ENCODE measurements at places on chromosomes 4 and X. TPM values are rescaled to one million over a fixed set of nuclear protein-coding genes. Genes with fewer than 3 reads are reported as not detected.

RNF128 gene
- 7.1 TPM for total RNA-seq

ACSL1 gene
- total RNA-seq, result 257 TPM

IL13RA1 gene
- 32.8 TPM for total RNA-seq

SYN1 gene
- 1.8 TPM for total RNA-seq

ZCCHC18 gene
- total RNA-seq, result not detected

SYP gene
- total RNA-seq, result 1.0 TPM

ART3 gene
- 218 TPM for total RNA-seq

TXK gene
- not detected for total RNA-seq

AFP gene
- not detected for total RNA-seq

HSD17B13 gene
- total RNA-seq, result not detected

VCX gene
- not detected for total RNA-seq

RNF212 gene
- 0.42 TPM for total RNA-seq

PCGF3 gene
- total RNA-seq, result 13.0 TPM

DNA sequence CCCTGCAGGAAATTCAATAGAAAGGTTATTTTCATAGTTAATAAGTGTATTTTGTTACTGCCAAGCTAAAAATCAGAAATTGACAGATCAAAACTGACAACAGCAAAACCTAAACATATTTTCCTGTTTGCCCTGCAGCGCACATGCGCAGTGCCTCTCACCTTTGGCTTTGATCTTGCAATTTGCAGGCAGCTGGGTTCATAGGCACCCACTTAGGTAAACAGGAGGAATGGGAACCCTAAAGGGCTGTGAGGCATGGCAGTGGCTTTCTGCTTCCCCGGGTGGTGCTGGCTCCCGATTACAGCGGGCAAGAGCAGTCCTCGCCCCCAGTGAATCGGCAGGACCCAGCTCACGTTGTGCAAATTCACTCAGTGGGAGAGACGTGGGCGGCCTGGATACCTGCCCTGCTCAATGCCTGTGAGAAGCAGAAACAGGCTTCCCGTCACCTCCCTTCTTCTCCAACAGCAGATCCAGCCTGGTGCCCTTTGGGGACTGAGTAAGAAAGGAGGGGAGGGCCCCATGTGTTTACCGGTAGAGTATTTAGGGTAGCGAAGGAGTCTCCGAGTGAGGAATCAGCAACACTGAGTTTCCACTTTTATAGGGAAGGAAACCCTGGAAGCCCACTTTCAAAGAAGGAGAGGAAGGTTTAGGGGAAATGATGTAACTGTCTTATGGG lies 25.7 kb downstream of the CCKAR start:
- no peaks in the 10 kb centered on the region for H3K4me1 ChIP-seq
- H3K36me3 ChIP-seq, result no peaks in the 10 kb centered on the region
- H3K4me3 ChIP-seq, result no peak overlapping the region
- DNase-seq, result no peak

- H3K4me3 ChIP-seq, result no peak overlapping the region
- no peak overlapping the region for H3K27ac ChIP-seq
- no peak for DNase-seq
- H3K4me1 ChIP-seq, result no peaks in the 10 kb centered on the region
- H3K36me3 ChIP-seq, result no peaks in the 10 kb centered on the region
These were observed 116.9 kb downstream of the RAB28 start for GRCh38 chr4:13367244-13367643.

DNA sequence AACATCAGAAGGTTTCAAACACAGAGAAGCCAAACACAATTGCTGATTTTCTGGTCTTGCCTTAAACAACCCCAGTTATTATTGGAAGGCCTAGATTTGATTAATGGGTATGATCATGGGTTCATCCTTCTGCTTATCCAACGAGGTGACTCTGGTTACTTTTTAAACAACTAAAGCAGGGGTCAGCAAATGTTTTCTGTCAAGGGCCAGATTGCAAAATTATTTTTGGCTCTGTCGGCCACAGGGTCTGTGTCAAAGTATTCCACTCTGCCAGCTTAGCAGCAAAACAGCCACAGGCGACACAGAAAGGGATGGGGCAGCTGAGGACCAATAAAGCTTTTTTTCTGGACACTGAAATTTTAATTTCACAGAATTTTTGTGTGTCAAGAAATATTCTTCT lies 249.1 kb upstream of the STS start:
- H3K36me3 ChIP-seq, result no peaks in the 10 kb centered on the region
- H3K4me1 ChIP-seq, result no peaks in the 10 kb centered on the region
- no peak for DNase-seq
- no peak overlapping the region for H3K4me3 ChIP-seq
- H3K27ac ChIP-seq, result no peak overlapping the region
- no peaks in the 10 kb centered on the region for H3K27me3 ChIP-seq

DNA sequence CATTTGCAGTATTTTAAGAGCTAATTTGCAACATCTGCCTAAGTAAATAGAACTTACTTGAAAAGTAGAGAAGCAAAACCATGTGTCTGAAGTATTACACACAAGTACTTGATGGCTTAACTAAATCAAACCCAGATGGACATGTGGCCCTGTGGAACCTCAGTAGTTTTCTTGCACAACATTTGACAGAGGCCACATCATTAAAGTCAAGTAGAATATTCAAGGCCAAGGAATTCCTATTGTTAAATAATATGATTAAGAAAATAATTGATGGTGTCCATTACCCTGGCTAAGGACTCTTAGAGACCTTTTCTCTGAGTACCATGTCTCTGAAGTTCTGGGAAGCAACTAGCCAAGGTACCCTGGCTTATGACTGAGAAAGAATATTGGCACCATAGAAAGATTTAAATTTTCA lies 135.4 kb upstream of the OTUD4 start:
- no peak overlapping the region for H3K4me3 ChIP-seq
- H3K4me1 ChIP-seq, result no peaks in the 10 kb centered on the region
- H3K27ac ChIP-seq, result no peak overlapping the region
- no peak for DNase-seq
- H3K27me3 ChIP-seq, result no peaks in the 10 kb centered on the region

- no peaks in the 10 kb centered on the region for H3K4me1 ChIP-seq
- no peak overlapping the region for H3K27ac ChIP-seq
- H3K36me3 ChIP-seq, result no peaks in the 10 kb centered on the region
- DNase-seq, result no peak
- H3K4me3 ChIP-seq, result no peak overlapping the region
- H3K27me3 ChIP-seq, result no peaks in the 10 kb centered on the region
These were observed 136.8 kb downstream of the STK32B start for GRCh38 chr4:5188130-5188529.

- H3K4me1 ChIP-seq, result no peaks in the 10 kb centered on the region
- no peak overlapping the region for H3K4me3 ChIP-seq
These were observed 368.0 kb downstream of the GBA3 start for GRCh38 chr4:23060776-23061175.

GRCh38 chr4:133493776-133494175 lies 344.7 kb downstream of the PCDH10 start:
- no peaks in the 10 kb centered on the region for H3K36me3 ChIP-seq
- no peak for DNase-seq
- no peak overlapping the region for H3K4me3 ChIP-seq
- no peaks in the 10 kb centered on the region for H3K27me3 ChIP-seq
- no peaks in the 10 kb centered on the region for H3K4me1 ChIP-seq

DNA sequence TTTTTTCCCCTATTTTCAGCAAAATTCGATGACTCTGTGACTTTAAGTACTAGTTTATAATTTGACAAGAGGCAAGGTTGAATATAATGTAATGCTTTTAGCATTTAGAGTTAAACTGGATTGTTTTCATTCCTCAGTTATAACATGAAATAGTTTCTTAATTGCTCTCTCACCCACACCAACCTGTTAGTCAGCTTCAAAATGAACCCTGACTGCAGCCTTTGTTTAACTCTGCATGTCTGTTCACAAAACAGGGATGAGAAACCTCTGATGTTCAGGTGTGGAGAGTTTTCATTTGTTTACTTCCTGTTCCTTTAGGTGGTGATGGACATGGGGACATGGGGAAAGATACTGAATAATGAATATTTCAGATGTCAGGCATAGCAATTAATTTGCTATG lies 49.9 kb upstream of the MND1 start:
- H3K4me3 ChIP-seq, result no peak overlapping the region
- no peak overlapping the region for H3K27ac ChIP-seq
- no peaks in the 10 kb centered on the region for H3K27me3 ChIP-seq
- H3K4me1 ChIP-seq, result no peaks in the 10 kb centered on the region
- DNase-seq, result no peak

- no peak overlapping the region for H3K27ac ChIP-seq
- H3K4me1 ChIP-seq, result no peaks in the 10 kb centered on the region
- DNase-seq, result no peak
- no peaks in the 10 kb centered on the region for H3K36me3 ChIP-seq
These were observed 109.0 kb downstream of the RPS6KA6 start for GRCh38 chrX:84078991-84079390.

- no peak overlapping the region for H3K4me3 ChIP-seq
- H3K36me3 ChIP-seq, result no peaks in the 10 kb centered on the region
- DNase-seq, result no peak
- no peaks in the 10 kb centered on the region for H3K4me1 ChIP-seq
These were observed 443.6 kb upstream of the AR start for GRCh38 chrX:67100031-67100884.

DNA sequence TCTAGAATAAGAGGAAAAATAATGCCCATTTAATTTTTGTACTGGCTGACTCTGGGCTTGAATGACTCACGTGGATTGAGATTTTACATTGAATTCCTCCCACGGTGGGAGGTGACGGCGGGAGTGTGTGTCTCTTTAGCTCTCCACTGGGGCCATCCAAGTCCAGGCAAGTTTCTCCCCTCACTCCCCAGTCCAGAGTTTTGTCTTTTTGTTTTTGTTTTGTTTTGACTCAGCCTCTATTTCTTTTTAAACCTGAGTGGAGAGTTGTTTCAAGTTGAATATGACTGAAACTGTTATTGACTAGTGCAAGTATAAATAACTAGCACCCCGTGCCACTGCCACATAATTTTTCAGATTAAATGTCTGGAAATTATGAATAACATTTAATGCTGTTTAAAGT lies 13.6 kb downstream of the CHST7 start:
- no peaks in the 10 kb centered on the region for H3K36me3 ChIP-seq
- H3K4me3 ChIP-seq, result no peak overlapping the region
- H3K27ac ChIP-seq, result no peak overlapping the region
- H3K27me3 ChIP-seq, result peaks cover 11% of the 10 kb centered on the region

DNA sequence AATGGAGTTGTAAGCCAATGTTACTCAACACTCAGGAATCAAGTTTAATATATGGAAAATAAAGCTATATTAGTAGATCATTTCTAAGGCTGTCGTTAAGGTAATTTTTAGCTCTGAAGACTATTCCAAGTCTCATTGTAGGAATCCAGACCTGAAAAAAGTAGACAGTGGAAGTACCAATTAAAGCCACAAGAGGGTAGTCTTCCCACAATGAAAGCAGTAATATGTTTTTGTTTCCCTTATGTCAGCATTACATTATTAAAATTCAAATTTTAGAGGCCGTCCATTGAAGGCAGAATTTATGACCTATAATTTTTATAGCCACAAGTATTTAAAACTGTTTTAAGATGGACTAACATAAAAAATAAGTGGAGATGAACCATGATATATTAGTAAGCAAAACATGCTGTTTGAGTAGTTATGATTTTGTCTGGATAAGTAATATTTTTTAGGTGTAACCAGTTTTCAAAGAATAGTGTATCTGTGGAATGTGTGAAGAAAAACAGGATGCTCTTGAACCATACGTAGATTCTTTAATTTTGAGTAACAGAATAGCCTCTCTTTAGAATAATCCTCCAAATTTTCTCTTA lies 372.6 kb upstream of the TECRL start:
- no peaks in the 10 kb centered on the region for H3K27me3 ChIP-seq
- no peak overlapping the region for H3K27ac ChIP-seq
- no peak for DNase-seq
- no peaks in the 10 kb centered on the region for H3K4me1 ChIP-seq
- no peak overlapping the region for H3K4me3 ChIP-seq

GRCh38 chr4:55397520-55398321 lies 2.0 kb downstream of the TMEM165 start:
- no peaks in the 10 kb centered on the region for H3K27me3 ChIP-seq
- H3K4me3 ChIP-seq, result peak overlapping the region; percentile 92
- peaks cover 30% of the 10 kb centered on the region for H3K4me1 ChIP-seq
- DNase-seq, result no peak
- no peaks in the 10 kb centered on the region for H3K36me3 ChIP-seq
- H3K27ac ChIP-seq, result peak overlapping the region; percentile 95

GRCh38 chr4:149708513-149709130 lies 107.0 kb downstream of the IQCM start:
- H3K4me3 ChIP-seq, result no peak overlapping the region
- no peaks in the 10 kb centered on the region for H3K36me3 ChIP-seq
- no peaks in the 10 kb centered on the region for H3K4me1 ChIP-seq
- no peaks in the 10 kb centered on the region for H3K27me3 ChIP-seq

GRCh38 chr4:15065516-15065915 lies 63.2 kb downstream of the CPEB2 start:
- peaks cover 67% of the 10 kb centered on the region for H3K36me3 ChIP-seq
- H3K4me1 ChIP-seq, result no peaks in the 10 kb centered on the region
- H3K4me3 ChIP-seq, result no peak overlapping the region
- no peak overlapping the region for H3K27ac ChIP-seq

GRCh38 chr4:26296021-26296420 lies 24.8 kb upstream of the RBPJ start:
- no peaks in the 10 kb centered on the region for H3K27me3 ChIP-seq
- no peak for DNase-seq
- H3K36me3 ChIP-seq, result no peaks in the 10 kb centered on the region
- no peak overlapping the region for H3K4me3 ChIP-seq
- no peaks in the 10 kb centered on the region for H3K4me1 ChIP-seq

GRCh38 chr4:36042122-36042970 lies 202.0 kb downstream of the ARAP2 start:
- DNase-seq, result no peak
- no peaks in the 10 kb centered on the region for H3K4me1 ChIP-seq
- H3K4me3 ChIP-seq, result no peak overlapping the region
- H3K27ac ChIP-seq, result no peak overlapping the region

DNA sequence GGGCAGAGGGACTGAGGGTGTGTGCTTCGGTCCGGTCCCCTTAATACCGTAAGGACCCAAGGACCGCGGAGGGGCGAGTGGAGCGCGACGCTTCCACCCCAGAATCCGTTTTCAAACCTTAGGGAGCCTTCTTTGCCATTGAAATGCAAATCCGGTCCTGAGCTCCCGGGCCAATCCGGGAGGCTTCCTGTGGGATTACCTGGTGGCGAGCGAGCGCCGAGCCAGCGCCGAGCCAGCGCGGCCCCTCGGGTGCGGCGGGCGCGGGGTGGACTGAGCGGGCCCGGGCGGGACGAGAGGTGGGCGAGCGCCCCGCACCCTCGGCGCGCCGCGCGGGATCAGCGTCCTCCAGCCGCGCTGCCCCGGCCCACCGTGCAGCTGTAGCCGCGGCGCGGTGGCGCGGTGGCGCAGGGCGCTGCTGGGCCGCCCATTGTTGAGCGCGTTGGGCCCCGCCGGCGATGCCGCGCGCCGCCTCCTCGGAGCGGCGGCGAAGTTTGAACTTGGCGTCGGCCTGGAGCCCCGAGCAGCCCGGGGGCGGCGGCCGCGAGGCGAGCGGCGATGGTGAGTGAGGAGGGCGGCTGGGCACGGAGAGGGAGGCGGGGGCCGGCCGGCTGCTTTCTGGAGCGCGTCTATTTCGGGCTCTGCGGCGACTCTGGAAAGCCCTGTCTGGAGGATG lies 208.7 kb downstream of the SOWAHB start:
- no peaks in the 10 kb centered on the region for H3K36me3 ChIP-seq
- DNase-seq, result peak; percentile 30
- H3K27me3 ChIP-seq, result peaks cover 5% of the 10 kb centered on the region
- no peak overlapping the region for H3K27ac ChIP-seq
- peak overlapping the region; percentile 63 for H3K4me3 ChIP-seq
- peaks cover 12% of the 10 kb centered on the region for H3K4me1 ChIP-seq

- no peak overlapping the region for H3K27ac ChIP-seq
- no peak overlapping the region for H3K4me3 ChIP-seq
- no peak for DNase-seq
- H3K27me3 ChIP-seq, result no peaks in the 10 kb centered on the region
- H3K36me3 ChIP-seq, result no peaks in the 10 kb centered on the region
These were observed 64.1 kb upstream of the TENM3 start for GRCh38 chr4:182179105-182179504.
